Activated CD4-positive, alpha-beta T cell treated with anti-CD3 and anti-CD28 coated beads, Interleukin-2, amount 50 U/mL, for 48 hours (primary cell): ENCODE measurements at places on chromosomes 6 and 20.
A peak's percentile ranks its signal among the peaks of the same experiment; 100 is the strongest.

- no peak for DNase-seq
Observed at GRCh38 chr6:44851176-44851575, 463.7 kb downstream of the CDC5L start.

DNA sequence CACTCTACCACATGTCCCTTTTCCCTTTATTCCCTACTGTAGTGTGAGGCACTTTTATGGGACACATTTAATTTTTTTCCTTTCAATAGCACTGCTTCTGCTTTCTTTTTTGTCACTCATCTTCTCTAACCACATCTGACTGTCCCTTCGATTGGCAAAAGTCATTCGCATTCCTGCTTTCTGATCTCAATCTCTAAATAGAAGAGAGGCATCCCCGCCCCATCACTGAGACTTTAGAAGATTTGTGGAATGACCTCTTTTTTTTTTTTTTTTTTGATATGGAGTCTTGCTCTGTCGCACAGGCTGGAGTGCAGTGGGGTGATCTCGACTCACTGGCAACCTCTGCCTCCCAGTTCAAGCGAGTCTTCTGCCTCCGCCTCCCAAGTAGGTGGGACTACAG, 9.1 kb downstream of the ZNF292 start:
- no peak for DNase-seq

DNA sequence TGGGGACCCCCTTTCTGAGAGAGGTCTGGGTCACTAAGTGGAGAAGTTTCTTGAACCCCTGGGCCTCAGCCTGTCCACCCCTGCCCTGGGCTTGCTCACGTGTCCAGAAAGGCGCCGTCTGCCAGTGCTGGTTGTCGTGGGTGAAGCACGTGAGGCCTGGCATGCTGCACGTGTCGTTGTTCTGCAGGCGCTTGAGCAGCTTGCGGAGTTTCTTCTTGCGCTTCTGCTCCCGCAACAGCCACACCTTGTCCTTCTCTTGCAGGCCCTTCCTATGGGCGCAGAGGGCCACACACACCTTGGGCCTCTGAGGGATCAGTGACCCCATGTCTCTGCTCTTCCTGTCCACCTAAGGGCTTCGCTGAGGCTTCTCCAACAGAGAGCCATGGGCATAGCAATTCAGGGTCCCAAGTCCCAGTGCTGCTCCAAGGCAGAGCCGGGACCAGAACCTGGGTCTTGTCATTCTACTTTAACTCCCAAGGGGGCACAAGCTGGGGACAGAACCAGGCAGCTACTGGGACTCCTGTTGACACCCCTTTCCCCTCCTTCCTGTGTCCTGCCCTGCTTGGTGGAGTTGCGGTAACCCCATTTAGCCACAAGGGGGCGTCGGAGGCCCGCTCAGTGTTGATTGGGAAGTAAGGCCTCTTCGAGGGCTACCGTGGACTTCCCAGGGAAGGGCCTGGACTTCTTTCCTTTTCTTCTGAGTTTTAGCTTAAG, 121.8 kb downstream of the SULF2 start:
- DNase-seq, result peak; percentile 74

GRCh38 chr6:62974452-62974851, 236.8 kb upstream of the FKBP1C start:
- no peak for DNase-seq

DNA sequence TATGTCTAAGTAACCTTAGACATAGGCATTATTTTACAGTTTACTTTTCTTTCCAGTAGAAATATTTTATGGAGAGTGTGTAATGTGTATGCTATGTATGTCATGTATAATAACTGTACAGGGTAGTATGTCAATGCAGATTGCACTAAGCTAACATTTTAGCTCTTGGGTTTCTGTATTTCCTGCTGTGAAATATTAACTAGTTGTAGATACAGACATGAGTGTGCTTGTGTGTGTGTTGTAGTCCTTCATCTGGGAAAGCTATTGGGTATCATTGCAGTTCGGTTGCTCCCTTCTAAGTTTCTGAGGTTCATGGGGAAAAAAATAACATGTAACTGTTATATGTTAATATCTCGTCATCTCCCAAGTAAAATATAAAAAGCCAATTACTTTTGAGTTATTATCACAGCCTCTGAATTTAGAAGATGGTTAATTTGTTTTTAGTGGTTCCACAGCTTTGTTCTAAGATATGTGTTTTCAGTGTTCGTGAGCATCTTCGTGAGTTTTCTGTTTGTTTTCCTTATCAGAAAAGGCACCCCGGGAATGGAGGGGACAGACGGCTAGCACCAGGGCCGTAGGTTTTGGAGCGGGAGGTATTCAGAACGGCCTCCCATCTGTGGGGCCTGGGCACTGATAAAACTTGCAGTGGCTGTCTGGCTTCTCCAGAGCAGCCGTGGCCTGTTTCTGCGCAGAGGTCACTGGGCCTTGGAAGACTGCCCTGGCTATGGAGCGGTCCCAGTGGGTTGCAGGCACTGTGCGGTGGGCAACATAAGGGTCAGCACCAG, 215.0 kb downstream of the ARID1B start:
- DNase-seq, result no peak

GRCh38 chr20:36268440-36269342, 32.4 kb downstream of the AAR2 start:
- no peak for DNase-seq

DNA sequence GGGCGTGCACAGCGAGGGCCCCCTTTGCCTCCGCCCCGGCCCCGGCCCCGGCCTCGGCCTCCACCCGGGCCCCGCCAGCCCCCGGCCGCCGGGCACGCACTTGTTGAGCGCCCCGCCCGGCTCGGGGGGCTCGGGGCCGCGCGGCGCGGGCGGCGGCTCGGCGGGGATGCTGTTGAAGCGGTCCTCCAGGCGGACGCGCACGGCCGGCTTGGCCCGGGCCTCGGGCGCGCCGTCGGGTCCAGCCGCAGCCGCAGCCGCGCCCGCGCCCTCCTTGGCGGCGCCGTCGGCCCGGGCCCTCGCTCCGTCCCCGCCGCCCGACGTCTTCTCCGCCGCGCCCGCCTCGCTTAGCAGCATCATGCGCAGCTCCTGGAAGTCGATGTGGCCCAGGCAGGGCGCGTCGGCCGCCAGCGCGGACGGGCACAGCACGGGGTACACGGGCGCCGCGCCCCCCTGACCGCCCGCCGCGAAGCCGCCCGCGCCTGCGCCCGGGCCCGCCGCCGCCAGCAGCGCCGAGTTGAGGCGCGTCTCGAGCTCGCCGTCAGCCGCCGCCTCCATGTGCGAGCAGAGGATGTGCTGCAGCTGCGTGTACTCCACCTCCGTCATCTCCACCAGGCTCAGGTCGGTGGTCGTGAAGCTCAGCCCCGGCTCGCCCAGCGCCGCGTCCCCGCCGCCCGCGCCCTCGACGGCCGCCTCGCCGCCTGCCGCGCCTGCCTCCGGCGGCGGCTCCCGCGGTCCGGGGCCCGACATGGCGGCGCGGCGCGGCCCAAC, 514 bp downstream of the TCFL5 start:
- DNase-seq, result peak; percentile 40

GRCh38 chr20:755941-756340, 12.4 kb downstream of the SLC52A3 start:
- DNase-seq, result no peak

GRCh38 chr20:45358282-45359068, 4.5 kb upstream of the SYS1 start:
- no peak for DNase-seq

DNA sequence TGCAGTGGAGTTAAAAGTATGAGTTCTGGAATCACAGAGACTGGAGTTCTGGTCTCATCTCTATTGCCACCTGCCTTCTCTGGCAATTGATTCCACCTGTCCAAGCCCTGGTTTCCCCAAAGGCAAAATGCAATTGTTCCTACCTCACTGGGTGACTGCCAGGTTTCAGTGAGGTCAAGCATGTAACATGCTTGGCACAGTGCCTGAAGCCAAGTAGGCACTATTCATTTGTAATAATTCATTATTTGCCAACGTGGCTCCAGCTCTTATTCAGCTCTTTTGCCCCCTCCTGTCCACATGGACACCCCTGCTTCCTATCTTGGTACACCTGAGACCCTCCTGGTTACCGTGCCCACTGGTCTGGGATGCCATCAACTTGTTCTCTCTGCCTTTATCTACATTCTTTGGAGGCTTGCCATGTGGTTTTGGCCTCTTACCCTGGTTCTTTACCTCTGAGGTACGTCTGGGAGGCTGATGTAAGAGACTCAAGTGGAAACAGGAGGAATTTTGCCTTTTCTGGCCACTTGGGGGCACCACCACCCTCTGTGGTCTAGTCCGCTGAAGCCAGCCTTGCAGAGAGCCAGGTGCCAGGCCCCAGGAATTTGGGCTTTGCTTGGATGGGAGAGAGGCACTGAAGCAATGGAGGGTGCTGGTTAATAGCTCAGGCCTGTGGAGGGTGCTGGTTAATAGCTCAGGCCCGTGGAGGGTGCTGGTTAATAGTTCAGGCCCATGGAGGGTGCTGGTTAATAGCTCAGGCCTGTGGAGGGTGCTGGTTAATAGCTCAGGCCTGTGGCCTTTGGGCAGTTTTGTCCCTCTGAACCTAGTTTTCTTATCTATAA, 1.7 kb downstream of the KCNK15 start:
- peak; percentile 81 for DNase-seq

DNA sequence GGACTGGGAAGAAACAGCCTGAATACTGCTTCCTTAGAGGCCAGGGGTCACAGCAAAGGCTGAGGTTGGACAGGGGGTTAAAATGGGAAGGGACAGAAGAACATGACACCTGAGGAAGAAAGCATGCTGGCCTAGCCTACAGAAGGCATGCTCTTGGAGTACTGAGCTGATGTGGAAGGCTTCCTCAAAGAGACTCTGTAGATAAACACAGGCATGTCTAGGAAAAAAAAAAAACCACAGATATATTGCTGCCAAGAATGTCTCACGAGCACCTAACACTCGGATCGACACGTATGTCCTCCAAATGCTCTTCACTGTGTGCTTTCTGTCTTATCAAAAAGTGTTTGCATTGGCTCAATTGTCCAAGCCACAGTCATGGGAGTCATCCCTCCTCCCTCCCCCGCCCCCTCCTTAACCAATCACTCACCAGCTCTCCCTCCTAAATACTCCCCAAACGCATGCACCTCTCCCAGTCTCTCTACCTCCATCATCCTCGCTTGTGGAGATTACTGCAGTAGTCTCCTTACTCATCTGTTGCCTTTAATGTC, 101.1 kb upstream of the LRFN2 start:
- no peak for DNase-seq

GRCh38 chr6:98833307-98834059, 891 bp upstream of the POU3F2 start:
- DNase-seq, result no peak

DNA sequence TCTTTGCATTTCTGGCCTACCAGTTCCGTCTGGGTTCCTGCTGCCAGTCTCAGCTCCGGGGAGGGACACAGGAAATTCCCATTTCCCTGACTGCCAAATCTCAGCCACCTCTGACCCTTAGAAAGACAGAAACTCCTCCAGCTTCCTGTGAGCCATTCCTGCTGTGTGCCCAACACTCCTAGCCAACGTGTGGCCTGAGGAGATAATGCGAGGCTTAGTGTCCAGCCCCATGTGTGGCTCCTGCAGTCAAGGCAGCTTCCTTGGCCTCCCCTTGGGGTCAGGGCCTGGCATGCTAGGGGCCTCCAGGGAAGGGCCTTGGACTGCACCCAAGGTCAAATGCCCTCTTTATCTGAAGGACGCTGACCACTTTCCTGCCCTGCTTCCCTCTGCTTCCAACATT, 45.1 kb downstream of the MAFB start:
- no peak for DNase-seq

GRCh38 chr6:6439778-6440177, 119.3 kb upstream of the F13A1 start:
- DNase-seq, result no peak

DNA sequence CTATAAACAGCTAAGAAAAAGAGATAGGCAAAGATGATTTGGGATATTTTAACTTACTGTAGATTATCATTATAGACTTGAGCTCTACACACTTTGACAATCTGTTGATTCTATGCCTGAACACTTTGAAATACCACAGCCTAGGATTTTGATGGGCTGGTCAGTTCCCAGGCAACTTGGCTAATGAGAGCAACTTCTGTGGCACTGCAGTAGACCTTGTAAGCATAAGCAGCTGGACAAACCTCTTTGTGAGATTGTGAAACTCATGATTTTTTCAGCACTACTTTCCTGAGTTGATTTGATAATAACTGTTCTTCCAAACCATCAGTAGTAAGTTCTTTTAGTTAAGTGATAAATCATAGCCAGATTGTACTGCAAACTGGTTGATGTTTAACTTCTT, 27.1 kb upstream of the ELOVL5 start:
- DNase-seq, result no peak

DNA sequence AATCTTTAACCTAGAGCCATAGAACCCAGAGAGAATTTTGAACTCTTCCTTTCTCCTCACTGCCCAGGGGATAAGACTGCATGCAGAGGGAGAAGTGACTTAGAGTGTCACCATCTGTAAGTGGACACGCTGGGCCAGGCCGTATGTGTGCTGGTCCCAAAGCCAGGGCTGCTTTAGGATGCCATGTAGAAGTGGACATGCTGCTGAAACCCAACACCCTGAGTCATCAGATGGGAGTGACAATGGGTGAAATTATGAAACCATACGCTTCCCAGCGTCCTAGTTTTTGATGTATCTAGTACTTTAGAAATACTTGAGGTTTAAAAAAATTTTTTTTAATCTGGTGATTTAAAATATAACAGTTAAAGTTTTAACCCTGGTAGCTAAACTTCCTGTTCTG, 191.1 kb downstream of the FNDC1 start:
- no peak for DNase-seq

GRCh38 chr6:168876956-168877355, 376.7 kb downstream of the THBS2 start:
- no peak for DNase-seq

GRCh38 chr6:118743746-118744145, 92.4 kb upstream of the CEP85L start:
- no peak for DNase-seq

- no peak for DNase-seq
Observed at GRCh38 chr20:50341880-50342637, 151.4 kb downstream of the CEBPB start.

DNA sequence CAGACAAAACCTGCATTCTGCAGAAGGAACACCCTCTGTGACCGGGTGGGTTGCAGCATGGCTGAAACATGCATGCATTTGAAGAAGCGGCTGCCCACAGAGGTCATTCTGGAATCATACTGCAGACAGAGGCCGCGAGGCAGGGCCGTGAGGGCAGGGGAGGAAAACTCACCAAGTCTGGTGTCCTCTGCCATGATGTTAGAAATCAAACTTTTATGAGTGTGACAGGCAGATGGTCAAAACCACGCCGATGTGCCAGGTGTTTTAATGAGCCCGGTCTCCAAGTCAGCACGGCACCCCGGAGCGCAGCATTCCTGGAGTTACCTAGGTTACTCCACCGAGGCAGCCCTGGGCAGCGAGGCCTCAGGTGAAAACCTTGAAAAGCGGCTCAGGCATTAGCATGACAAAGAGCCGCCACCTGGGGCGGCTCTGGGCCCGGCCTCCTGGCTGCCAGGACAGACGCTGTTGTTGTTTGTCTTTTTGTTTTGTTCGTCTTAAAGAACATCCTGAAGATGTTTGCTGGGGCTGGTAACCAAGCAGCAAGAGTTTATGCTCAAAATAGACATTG, 255.6 kb downstream of the ERMARD start:
- DNase-seq, result no peak

GRCh38 chr6:15842727-15843117, 179.9 kb upstream of the DTNBP1 start:
- no peak for DNase-seq
